ENCODE measurements at places on chromosomes 5 and 9.

DNA sequence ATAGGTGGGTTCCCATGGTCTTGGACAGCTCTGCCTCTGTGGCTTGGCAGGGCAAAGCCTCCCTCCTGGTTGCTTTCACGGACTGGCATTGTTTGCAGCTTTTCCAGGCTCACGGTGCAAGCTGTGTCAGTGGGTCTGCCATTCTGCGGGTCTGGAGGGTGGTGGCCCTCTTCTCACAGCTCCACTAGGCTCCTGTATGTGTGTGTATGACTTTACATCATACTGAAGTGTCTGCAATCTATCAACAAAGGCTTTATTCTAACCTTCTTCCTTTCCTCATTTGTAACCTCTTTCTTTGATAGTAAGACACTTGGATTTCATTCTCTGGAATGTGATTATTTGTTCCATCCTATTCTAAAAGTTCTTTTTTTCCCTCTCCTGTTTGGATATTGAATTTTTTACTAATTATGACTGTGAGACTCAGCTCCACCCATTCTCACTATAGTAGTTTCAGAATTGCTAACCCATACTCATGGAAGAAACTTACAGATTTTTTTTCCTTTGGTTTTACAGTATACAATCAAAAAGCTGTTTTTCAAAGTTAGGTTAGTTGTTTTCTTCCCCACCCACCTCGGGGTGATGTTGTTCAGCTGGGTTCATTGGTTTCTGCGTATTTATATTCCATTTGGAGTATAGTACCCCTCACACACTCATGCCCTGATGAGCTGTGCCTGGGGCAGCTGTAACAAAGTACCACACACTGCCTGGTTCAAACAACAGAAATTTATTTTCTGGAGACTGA is 144.6 kb upstream of the OTULINL start:
- DNase-seq, result no peak

DNA sequence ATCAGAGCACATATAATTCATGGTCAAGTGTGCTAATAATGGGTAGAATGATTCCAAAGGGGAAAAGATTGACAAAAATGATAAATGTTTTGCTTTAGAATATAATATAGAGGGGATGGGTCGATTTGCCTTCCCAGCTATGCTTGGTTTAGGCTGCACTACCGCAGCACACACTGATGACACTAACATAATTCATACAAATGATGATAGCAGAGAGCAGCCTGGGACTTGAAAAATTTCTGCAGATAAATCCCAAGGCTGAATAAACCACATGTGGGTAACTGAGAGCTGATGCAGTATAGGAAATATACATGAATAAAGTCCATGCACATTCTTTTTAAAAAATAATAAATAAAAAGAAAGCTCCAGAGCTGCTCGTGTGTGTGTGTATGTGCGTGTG is 54.5 kb downstream of the EFNA5 start:
- DNase-seq, result no peak

- DNase-seq, result no peak
Observed at GRCh38 chr9:95060916-95061315, 256.6 kb downstream of the FANCC start.

- peak; percentile 50 for DNase-seq
Observed at GRCh38 chr9:37575921-37576721, at the start of gene FBXO10. Gene FBXO10 (minus strand): TSS chr9:37576380. CDS start chr9:37541768, 34,612 bp downstream.

DNA sequence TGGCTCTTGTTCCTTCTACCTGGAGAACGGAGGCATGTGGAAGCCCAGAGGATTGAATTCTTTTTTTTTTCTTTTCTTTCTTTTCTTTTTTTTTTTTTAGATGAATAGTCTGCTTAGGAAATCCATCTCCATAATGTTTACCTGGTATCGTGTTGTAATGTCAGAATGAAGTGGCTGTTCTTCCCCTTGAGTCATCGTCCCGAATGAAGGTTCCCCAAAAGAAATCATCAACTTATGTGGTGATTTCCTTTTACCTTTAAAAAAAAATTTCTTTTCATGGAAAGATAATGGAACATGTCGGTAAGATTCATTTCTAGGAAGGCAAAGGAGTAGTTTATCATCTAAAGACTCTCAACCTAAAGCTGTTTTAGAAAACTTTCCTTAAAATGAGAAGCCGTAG is 59.7 kb downstream of the DOCK8 start:
- DNase-seq, result no peak

- DNase-seq, result no peak
Observed at GRCh38 chr9:3743901-3744413, 218.2 kb upstream of the RFX3 start.

DNA sequence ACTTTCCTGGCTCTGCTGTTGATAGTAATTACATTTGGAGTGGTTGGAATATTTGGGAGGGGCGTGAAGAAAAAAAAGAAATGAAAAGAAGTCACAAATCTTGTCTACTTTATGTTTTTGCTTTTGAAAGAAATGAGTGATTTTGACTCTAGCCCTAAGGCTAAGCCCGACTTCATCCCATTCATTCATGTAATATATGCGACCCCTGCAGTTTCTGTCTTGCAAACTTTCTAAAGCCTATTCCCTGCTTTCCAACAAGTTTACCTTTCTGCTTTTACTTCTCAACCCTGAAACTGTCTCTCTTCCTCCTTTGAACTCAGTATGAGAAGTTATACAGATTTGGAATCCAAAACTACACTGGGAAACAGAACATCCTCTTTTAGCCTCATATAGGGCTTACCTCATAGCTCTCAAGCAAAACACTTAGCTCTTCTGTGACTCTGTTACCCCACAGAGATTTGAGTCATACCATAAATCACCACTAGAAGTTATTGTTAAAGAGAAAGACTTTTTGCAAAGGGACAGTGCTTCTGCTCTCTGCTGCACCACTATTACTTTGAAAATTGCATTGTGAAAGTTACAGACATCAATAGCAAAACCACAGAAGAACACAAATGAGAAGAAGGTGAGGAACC is 1.6 kb downstream of the CFAP95 start:
- DNase-seq, result peak; percentile 16

- DNase-seq, result no peak
Observed at GRCh38 chr5:13477118-13477737, 467.3 kb downstream of the DNAH5 start.

DNA sequence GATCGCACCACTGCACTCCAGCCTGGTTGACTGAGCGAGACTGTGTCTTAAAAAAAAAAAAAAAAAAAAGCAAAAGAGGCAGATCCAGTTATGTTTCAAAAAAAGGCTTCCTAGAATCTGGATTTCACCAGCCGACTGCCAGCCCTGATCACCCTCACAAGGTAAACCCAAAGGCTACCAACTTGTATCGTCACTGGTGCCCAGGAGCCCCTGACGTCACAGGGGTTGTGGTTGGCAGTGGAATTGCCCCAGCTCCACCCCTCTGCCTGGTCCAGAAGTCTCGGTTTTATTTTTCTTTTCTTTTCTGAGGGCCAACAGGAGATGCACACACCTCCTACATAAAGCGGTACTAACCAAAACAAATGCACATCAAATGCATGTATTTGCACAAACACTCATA is 6.0 kb upstream of the LMX1B start:
- no peak for DNase-seq

- DNase-seq, result no peak
Observed at GRCh38 chr5:135004376-135004775, 29.7 kb downstream of the PITX1 start.

GRCh38 chr5:176189857-176190256 is 48.4 kb upstream of the SIMC1 start:
- no peak for DNase-seq

Data from kidney capillary endothelial cell (primary cell).